NCI-H2107 (cell line): ENCODE measurements at places on chromosomes 5 and 9.

DNA sequence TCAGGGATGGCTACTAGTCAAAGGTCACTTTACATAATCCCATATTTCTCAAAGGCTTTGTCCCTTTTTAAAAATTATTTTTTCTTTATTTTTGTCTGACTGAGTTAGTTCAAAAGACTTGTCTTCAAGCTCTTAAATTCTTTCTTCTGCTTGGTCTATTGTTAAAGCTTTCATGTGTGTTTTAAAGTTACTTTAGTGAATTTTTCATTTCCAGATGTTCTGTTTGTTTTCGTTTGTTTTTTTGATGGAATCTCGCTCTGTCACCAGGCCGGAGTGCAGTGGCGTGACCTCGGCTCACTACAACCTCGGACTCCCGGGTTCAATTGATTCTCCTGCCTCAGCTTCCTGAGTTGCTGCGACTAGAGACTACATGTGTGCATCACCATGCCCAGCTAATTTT is 55.0 kb upstream of the SNCAIP start:
- DNase-seq, result no peak

- peak; percentile 27 for DNase-seq
These were observed 142.7 kb upstream of the IER5L start for GRCh38 chr9:129320575-129321285.

GRCh38 chr9:34802916-34803315 is 93.0 kb upstream of the CCL21 start:
- DNase-seq, result no peak

DNA sequence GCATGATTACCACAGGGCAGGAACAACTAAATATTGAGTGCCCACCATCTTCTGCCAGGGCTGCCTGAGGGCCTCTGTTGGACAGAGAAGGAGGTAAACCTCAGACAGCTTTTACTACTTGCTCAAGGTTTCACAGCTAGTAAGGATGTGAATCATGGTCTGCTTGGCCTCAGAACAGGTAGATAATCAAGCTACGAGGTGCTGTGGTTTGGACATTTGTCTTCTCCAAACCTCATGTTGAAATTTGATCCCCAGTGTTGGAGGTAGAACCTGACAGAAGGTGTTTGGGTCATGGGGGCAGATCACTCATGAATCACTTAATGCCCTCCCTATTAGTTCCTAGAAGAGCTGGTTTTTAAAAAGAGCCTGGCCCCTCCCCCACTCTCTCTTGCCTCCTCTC is 541.2 kb upstream of the TRPC7 start:
- DNase-seq, result no peak
